ENCODE measurements at places on chromosomes 11 and 22. TPM values are rescaled to one million over a fixed set of nuclear protein-coding genes. Genes with fewer than 3 reads are reported as not detected.

DNA sequence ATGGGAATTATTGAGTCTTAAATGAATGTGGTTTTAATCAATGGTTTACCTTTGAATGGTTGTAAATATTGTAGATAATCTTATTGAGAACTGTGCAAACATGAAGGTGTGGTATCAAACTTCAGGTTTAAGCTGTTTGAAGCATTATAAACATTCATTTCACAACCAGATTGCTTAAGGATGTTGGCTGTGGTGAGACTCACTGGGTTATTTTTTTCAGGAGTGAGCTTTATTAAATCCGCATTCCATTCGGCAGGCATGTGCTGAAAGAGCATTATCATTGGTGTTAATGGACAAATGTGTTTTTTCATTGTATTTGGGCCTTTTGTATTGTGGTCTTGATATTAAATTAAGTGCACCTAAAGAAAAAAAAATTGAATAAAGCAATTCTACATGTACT is 9.7 kb downstream of the MMP3 start:
- DNase-seq: no peak

GRCh38 chr22:49391436-49391835 is 436.2 kb downstream of the BRD1 start:
- no peak for DNase-seq

DNA sequence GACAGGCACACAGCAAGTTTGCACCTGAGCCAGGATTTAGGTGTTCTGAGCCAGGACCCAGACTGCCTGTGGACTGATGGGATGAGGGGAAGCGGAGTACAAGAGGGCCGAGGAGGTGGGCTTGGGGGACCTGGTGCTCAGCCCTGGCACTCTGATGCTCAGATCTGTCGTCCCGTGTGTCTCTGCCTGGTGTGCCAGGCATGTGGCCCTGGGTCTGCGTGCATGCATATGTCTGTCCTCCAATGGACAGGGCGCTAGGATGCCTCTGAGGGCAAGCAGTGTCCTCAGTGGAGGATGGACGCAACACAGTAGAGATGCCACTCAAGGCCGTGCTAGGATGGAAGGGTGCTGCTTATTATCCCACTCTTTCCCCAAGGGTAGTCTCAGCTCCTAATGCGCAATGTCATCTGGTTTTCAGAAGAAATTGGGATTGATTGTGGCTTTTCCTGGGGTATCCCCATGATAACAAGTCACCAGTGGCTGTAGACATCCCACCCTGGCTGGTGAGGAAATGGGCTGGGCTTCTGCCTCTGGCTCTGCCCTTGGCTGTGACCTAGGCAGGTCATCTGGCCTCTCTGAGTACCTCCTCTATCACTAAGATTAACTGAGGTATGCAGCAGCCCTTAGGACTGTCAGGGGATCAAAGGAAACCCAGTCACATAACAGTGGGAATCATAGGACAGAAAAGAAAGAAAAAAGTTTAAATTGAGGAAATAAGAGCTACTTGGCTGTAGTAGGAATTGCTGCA is 35.7 kb upstream of the SUSD2 start:
- no peak for DNase-seq

DNA sequence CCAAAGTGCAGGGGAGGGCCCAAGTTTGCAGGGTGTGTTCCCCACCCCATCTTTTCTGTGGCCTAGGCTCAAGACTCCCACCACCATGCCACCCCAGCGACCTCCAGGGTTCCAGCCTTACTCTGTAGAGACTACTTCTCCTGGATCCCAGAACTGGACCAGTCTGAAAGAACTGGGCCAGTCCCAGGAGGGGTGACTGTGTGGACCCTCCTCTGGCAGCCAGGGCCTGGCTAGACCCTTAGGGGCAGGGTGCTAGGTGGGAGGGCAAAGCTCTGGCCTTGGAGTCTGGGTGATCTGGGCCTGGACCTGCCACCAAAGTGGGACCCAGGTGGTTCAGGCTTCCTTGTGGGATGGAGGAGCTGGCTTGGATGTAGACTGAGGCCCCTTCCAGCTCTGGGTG is 41.8 kb upstream of the ACCSL start:
- DNase-seq: no peak

DNA sequence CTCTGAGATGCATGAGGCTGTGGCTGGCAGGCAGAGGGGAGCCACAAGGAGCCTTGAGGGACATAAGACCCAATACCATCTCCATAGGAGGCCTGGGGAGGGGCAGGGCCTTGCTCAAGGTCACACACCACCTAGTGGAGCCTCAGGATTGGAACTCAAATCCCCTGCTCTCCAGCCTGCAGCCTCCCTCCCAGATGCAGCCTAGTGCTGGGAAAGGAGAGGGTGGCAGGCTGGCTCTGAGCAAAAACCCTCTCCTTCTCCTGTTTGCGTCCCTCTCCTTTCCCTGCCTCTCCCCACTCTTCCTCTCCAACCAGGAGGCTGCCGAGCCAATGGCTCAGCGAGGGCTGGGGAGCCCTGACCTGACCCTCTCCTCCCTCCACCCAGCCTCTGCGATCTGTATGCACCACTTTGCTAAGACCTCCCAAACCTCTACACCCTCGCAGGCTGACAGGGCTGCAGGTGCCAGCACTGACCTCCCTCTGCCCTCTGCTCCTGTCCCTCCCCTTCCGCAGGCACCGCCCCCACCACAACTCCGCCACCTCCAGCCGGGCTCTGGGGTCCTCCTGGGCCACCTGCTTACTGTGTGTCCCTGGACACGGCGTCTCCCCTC is 14.7 kb downstream of the IGLL1 start:
- DNase-seq: no peak

DNA sequence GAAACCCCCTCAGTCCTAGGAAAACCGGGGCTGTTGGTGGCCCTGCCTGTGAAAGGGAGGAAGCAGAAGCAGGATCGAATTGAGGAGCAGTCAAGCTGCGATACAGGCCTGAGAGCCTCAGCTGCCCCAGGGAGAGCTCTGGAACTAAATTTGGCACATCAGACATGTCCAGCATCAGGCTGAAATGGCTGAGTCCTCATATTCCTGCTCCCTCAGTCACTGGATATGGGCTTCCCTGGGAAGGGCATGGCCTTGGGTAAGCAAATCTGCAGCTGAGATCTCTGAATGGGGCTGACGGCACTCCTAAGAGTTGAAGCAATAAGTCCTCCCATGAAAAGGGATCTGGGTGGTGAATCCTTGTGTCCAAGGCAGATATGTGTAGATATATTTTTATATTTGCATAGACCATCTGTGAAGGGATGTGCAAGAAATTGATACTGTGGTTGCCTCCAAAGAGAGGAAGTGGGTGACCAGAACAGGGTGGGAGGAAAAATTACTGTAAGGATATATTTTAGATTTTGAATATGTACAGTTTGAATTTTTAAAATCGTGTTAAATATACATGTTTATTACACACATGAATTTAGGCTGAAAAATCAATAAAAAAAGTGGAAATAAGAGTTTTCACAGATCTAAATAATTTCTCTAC is 45.5 kb downstream of the APIP start:
- no peak for DNase-seq

The SAA4 gene
- not detected for total RNA-seq

The HEPACAM gene
- total RNA-seq: 12.4 TPM

The MUC5AC gene
- under 0.01 TPM for total RNA-seq

The TMEM86A gene
- total RNA-seq: 4.6 TPM
